GM12892 (cell line): ENCODE measurements at places on chromosomes 6 and 20.
A peak's percentile ranks its signal among the peaks of the same experiment; 100 is the strongest.

DNA sequence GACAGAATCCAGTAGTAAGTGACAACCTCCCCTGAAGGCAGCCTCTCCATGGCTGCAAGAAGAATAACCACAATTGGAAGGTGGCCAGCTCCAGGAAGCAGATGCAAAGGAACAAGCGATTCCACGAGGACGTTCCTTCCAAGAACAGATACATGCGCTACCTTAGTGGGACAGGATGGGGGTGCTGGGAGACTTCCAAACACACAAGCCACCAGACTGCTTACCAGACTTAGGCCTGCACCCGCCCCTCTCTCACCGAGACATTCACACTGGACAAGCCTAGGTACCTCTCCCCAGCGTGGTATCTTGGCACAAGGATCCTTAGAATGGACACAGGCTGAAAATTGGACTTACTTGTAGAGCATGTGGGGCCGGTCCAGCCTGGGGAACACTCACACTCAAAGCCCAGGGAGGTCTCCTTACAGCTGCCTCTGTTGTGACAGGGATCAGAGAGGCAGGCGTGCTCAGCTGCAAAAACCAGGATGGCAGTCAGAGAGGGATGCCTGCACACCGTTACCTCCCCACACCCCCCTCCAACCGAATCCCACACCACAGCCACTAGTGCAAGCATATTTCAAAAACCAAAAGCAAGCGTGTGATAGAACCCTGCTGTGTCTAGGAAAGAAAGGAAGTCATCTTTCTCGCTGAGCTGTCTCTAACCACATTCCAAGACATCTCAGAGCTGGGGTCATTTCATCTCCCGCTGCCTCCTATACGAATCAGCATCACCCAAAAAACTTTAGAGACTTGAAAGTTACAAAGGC lies 22.4 kb downstream of the JAG1 start:
- no peak for DNase-seq

DNA sequence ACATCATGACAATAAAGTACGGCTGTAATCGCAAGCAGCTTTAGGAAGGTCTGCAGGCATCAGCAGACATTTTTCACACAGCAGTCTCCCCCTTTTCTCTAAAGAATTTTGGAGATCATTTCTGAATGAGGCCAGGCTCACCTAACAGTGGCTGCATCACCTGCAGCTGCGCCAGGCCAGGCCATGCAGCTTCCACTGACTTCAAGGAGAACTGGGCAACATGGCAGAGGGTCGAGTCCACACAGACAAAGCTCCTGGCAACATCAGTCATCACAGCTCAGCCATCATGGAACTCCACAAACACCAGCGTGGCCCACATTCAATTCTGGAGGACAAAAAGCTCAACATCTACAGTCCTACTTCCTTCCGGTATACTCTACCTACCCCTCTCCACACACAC lies 17.8 kb upstream of the FOXC1 start:
- DNase-seq: no peak

- no peak for DNase-seq
These were observed 237.3 kb downstream of the SOD2 start for GRCh38 chr6:159455700-159456274.

GRCh38 chr6:33716379-33716778 lies 4.9 kb upstream of the UQCC2 start:
- no peak for DNase-seq

- peak; percentile 7 for DNase-seq
These were observed 52.5 kb downstream of the BCAS1 start for GRCh38 chr20:54017846-54018245.

DNA sequence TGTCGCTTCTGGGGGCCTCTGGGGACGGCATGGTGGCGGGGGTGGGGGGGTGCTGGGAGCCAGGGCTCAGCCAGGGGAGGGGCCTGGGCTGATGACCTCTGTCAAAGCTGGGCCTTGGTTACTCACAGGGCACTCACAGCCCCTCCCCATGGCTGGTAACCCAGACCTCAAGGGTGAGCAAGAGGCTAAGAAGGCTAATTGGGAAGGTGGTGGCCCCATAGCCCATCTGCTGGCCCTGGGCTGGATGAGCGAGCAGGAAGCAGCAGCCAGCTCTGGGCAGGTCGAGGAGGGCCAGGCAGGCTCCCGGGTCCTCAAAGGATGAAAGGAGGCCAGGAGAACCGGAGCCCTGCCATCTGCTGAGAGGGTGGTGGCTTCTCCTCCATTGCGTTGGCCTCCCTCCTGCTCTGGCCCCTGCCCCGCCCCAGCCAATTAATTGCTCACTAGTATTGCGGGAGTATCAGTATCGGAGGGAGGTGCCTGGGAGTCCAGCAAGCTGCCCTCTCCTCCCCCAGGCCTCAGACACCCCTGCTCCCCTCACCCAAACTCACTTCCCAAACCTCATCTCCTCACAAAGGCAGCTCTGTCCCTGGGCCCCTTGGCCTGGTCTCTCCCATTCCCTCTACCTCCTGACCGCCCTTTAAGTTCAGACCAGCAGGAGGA lies 1.0 kb upstream of the CDSN start:
- no peak for DNase-seq

- no peak for DNase-seq
These were observed at the start of gene EEF1A2 for GRCh38 chr20:63498960-63499337. Gene EEF1A2 (minus strand): TSS chr20:63499083. CDS start chr20:63497763, 1,320 bp downstream.

- no peak for DNase-seq
These were observed 27.6 kb downstream of the CDH26 start for GRCh38 chr20:59985864-59986263.

- DNase-seq: no peak
These were observed 165.9 kb downstream of the SASH1 start for GRCh38 chr6:148508401-148509041.

DNA sequence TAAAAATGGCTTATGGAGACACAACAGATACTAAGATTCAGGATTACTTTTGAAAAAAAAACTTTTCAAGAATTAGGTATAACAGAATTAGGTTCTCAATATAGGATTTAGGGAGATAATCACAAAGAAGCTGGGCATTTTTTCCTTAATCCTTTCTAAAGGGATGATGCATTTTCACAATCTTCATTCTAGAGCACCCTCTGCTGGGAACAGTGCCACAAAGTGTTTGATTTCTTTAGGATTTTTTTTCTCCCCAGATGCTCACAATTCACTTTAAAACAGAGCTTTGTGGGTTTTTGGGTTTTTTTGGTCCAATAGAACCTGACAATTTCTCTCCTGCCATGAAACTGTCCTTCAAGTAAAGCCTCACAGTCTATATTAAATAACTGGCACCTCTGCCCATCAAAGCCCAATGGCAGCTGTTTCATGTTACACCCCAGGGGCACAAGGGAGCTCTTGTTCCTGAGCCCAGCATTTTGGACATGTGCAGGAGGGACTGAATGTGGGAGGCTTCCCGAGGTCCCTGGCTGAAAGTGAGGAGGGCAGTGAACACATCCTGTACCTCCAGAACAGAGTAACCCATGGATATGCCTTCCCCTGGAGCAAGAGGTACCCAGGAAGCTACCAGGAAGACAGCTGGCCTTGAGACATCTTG lies 39.7 kb downstream of the PREP start:
- no peak for DNase-seq

DNA sequence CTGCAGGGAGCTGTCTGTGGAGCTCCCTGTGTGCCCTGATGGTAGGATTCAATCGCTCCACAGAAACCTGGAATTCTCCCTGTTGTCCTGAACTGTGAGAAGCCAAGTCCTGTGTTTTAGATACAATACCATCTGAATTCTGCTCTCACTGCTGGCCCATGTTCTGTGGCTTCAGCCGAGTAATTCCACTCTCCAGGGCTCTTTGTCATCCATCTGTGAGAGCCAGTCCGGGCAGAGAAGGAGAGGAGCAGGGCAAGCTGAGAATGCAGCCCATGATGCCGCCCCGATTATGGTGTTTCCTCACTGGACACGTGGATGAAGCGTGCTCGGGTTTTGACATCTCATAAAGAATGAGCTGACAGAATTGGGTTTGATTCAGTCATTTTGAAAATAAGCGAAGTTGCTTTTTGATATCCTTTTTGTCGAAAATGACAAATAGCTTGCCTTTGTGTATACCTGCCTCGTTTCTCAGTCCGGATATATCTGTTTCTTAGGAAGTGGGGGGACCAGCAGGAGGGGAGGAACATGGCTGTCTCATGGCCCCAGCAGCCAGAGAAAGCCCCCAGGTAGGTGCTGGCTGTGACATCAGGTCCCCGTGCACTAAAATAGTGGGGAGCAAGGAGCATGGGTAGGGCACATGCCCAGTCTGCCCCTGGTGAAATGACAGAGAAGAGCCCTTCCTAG lies 8.2 kb upstream of the CD93 start:
- no peak for DNase-seq

DNA sequence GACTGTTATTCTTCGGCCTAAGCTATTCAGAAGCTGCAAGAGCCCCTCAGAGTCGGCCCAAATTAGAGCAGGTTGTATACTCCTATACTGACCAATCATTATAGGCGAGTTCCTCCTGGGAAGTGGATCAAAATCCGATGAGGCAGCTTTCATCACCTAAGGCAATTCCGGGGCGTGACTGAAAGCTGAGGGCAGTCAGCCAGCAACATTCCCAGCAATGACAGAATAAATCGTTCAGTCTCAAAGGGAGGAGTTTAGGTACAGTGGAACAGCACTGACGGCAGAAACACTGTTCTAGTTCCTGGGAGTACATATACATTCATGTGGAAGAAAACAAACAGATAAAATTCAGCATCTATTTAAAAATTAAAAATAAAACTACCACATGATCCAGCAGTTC lies 10.8 kb downstream of the HLA-DQB2 start:
- no peak for DNase-seq

- no peak for DNase-seq
These were observed 121.1 kb downstream of the TRIM27 start for GRCh38 chr6:28802417-28803336.

DNA sequence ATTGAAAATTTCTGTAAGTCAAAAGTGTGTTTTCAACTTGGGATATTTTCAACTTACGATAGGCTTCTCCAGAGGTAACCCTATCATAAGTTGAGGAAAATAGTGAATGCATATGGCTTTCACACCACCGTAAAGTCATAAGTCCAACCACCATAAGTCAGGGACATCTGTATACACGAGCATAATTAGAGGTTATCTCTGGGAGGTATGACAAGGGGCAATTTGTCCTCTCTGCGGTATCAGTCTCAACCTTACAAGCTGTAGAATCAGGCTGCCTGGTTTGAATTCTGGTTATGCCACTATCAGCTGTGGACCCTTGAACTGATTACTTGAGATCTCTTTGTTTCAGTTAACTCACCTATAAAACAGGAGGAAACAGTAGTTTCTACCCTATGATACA lies 202.9 kb upstream of the JARID2 start:
- no peak for DNase-seq

DNA sequence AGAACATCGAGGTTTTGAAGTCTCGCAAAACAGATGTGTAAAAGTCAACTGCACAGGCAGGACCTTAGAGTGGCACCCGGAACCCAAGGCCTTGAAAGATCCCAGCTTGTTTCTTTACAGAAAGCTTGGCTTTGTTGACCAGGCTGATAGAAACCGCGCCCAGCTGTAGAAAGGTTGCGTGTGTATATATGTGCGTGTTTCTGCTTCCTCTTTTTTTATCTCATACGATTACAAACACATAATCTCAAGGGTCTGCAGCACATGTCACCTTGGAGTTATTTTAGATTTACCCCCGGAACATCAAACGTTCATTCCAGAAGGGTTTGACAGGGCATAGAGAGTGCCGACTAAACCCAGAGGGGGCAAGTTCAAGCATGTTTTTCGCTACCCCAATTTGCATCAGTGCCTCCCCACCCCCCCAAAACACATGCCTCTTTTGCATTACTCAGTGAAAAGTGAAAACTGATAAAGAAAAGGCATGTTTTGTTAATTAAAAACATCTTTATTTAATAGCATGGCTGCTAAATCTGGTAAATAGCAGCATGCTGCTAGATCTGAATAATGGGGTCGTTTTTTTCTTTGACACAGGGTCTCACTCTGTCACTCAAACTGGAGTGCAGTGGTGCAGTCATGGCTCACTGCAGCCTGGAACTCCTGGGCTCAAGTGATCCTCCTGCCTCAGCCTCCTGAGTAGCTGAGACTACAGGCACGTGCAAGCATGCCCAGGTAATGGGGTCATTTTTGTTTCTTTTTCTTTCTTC lies 33.2 kb upstream of the NCOA3 start:
- DNase-seq: peak; percentile 39

GRCh38 chr6:111439171-111439570 lies 43.8 kb downstream of the REV3L start:
- no peak for DNase-seq

DNA sequence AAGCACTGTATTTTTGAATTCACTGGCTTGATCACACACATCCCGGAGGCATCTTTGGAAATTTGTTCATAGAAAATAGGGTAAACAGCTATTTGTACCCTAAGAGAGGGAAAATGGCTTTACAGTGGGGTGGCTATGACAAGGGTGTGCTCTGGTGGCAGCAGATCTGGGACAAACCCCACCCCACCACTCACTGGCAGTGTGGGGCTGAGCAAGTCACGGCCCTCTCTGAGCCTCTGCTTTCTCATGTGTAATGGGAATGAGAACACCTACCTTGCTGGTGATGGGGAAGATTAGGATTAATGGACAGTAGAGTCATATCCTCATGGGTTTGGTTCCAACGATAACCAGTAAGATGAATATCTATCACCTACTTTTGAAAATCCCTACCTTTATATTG lies 78.0 kb downstream of the KCNB1 start:
- no peak for DNase-seq

DNA sequence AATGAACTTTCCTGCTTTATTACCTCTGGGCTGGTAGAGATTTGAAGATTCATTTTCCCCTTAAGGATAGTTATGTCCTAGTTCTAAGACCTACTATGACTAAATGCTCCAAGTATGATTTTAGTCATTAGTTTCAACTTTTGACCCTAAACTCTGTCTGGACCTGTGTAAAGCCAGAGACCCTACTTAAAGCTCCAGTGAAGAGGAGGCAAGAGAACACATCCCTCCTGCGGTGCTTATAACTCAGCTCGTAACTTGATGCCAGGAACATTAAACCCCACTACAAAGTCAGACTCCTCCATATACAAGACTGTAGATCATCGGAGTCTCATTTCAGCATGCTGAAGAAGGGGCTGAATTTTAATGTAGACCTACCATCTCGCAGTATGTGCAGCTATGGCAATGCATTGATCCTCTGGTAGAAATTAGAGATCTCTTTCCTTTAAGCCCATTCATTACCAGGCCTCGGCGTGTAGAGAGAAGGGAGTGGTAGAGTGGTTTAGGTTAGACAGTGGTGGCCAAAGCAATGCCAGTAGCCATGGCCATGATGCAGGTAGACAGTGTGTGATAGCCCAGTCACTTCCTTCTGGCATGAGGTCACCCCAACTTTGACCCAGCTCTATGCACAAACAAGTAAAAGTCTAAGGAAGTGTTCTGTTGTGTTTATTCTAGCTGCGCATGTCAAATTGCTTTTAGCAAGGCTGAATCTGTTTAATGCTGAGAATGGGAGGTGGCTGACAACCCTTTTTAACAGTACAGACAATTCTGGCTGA lies 34.8 kb upstream of the MYB start:
- no peak for DNase-seq

- DNase-seq: no peak
These were observed 425.1 kb downstream of the UTRN start for GRCh38 chr6:144710207-144710606.
